ENCODE measurements at places on chromosomes 2 and 18.

DNA sequence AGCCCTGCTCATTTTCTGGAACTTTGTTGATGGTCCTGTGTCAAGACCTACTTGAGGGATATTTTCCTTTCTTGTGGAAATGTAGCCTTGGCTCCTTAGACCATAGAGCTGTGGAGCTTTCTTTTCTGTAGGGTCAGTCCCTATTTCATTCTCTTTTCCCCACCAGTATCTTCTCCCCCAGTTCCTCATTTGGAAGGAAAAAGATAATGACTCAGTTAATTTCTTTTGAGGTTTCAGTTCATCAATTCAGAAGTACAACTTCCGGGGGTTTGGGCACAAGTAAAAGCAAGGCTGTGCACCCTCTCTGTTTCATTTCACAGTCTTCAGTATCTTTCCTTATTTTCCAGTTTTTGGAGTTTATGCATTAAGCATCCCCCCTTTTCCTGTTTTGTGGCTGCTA, 70.7 kb downstream of the CDC42EP3 start:
- no peak for DNase-seq

DNA sequence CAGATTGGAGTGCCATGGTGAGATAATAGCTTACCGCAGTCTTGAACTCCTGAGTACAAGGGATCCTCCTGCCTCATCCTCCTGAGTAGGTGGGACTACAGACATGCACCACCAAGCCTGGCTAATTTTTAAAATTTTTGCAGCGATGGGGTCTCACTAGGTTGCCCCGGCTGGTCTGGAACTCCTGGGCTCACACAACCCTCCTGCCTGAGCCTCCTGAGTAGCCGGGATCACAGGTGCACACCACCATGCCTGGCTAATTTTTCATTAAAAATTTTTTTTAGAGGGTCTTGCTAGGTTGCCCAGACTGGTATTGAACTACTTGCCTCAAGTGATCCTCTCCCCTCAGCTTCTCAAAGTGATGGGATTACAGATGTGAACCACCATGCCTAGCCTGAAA, 27.8 kb downstream of the RAB31 start:
- no peak for DNase-seq

GRCh38 chr18:75172299-75173124, 36.4 kb downstream of the PTGR3 start:
- DNase-seq, result no peak

GRCh38 chr2:202717598-202718310, 83.0 kb downstream of the FAM117B start:
- DNase-seq, result no peak

GRCh38 chr2:176395273-176395854, 126.1 kb downstream of the MTX2 start:
- no peak for DNase-seq
